ENCODE measurements at places on chromosomes 3 and 15.

DNA sequence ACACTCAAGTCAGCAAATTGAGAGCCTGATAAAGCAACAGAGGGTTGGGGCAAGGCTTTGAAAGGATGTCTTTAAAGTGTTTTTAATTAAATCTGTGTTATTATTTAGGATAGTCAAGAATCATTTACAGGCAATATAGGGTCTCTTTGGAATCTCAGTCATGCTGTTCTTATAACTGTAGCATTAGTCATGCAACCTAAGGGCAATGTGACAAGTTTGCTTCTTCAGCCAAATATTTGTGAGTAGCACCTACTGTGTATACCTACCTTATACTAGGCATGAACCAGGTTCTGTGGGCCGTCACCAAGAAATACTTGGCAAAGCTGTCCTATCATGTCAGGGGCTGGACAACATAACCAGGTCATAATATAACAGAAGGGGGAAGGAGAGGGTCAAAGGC, 184.6 kb upstream of the TRIM42 start:
- no peak for DNase-seq

GRCh38 chr3:162141272-162141791, 644.7 kb downstream of the OTOL1 start:
- DNase-seq = no peak

DNA sequence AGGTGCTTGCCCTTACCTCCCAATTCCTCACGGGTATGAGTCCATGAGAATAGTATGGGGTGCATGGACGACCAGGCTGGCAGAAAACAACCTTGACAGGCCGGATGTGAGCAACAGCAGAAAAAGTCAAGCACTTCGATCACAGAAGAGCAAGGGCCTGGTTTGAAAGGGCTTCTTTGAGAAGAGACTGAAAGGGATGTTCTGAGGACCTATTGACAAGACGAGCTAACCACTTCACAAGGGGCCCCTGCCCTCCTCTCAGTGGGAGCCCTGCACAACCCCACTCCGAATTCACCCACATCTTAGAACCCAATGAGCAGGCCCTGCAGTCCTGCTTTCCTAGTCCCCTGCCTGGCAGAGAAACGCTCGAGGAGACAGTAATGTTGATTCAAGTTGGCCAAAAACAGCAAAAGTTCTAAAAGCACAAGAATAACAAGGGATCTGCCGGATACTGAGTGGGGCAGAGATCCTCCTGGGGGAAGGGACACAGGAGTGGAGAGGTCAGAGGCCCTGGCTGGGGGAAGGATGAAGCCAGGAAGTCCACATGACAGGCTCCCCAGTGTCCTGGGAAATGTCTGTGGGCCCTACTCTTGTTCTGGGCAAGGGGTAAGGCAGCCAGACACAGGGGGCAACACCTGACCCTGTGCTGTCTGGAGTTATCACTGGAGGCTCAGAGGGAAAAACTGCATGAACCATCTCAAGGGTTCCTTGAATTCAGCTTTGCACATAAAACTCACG, 14.8 kb upstream of the CX3CR1 start:
- DNase-seq = no peak

DNA sequence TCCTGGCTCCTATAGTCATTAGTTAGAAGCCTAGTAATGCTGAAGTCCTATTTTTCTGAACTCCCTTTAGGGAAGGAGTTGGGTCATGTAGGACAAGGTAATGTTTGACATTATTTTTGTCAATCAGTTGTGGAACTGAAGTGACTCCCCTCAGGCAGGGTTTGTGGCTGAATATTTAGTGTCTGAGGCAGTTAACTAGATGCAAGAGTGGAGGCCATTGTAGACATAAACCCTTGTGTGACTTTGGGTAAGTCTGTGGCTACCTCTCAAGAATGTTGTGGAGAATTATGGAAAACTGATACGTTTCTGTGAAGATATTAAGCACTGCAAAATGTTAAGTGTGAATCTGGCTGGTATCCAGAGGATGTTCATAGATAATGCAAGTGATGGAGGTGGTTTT, 125.2 kb upstream of the PHLDB2 start:
- no peak for DNase-seq

- DNase-seq = no peak
Observed at GRCh38 chr3:154540950-154541604, 111.1 kb upstream of the GPR149 start.

GRCh38 chr3:102069211-102069662, 219.9 kb downstream of the NFKBIZ start:
- peak; percentile 37 for DNase-seq

- DNase-seq = no peak
Observed at GRCh38 chr3:38519651-38520050, 23.5 kb downstream of the EXOG start.

- peak; percentile 59 for DNase-seq
Observed at GRCh38 chr3:7518456-7518855, 657.5 kb downstream of the GRM7 start.

DNA sequence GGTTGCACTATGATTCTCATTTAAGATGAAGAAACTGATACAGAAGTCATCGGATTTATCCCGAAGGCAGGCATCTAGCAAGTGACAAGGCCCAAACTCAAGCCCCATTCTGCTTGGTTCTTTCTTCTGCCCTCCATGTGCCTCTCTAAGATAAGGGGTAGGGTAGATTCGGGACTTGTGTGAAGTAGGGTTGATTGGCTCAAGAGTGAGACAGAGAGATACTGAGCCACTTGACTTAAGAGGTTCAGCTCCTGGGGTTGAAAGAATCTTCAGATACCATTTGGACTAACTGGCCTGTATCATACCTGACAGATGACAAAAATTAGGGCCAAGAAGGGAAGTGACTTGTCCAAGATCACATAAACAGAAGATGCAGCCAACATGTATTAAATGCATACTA, 891 bp downstream of the RFT1 start:
- DNase-seq = no peak
